ENCODE measurements at places on chromosomes 7 and 10.

GRCh38 chr7:141697211-141697871 is 4.6 kb downstream of the DENND11 start:
- no peak for DNase-seq

- DNase-seq = no peak
These were observed 164.6 kb upstream of the PPP1R3A start for GRCh38 chr7:114083166-114084001.

- DNase-seq = no peak
These were observed 1.1 kb downstream of the ODAD2 start for GRCh38 chr10:27997865-27998177.

- DNase-seq = no peak
These were observed 54.6 kb downstream of the AFAP1L2 start for GRCh38 chr10:114349522-114350215.

DNA sequence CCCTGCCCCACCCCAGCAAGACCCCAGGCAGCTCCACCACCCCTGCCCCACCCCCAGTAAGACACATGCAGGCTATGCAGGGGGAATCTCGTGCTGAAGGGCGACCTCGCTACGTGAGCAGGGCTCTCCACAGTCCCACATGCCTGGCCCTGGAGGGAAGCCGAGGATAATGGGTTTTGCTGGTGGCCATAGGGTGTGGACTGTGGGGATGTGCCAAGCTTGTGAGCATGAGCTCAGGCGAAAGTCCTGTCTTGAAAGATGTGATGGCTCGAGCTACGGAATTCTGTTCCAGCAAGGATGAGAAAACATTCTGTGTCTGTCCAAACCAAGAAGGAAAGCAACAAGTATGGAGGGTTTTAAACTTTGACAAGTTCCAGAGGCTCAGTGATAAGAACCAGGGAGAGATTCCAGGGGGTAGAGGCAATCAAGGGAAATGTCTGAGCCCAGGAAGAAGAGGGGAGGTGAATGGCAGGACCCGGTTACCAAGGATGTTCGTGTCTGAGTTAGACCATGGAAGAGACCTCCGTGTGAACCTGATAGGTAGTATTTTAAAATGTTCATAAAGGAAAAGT is 63.1 kb downstream of the PYROXD2 start:
- peak; percentile 11 for DNase-seq

DNA sequence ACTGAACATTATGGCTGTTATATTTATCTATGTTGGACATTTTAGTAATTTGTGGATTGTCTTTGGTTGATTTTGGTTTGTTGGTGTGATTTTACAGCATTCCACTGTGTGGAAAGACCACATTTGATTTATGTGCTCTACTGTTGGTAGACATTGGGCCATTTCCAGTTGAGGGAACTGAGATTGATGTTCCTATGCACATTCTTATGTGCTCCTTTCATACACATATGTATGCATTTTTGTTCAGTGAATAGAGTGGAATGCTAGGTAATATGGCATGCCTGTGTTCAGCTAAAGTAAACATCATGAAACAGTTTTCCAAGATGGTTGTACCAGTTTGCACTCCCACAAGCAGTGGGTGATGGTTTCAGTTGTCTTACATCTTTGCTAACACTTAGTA is 15.1 kb downstream of the CACNB2 start:
- DNase-seq = no peak

DNA sequence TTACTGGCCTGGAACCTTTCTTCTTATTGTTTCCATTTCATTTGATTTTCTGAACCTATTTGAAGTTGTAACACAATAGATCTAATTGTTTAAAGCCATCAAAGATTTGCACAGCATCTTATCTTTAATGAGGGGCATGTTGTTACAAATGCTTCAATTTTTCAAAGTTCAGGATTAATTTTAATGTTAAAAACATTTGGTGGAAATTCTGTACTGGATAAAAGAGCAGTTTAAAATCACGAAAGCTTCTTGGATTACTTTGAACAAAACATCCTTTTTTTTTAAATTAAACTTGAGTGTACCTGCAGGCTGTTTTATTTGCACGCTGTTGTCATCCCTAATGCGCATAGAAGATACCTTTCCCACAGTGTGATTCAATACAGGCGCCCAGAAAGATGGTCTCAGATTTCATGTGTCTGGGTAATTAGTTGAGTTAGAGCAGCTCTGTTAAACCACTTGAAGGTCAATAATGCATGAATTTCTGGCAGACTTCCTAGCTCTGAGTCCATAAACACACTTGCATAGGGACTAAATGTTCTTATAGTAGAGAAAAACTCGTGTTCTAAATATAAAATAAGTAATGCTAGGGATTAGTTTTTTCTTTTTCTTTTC is 29.3 kb upstream of the DDX50 start:
- DNase-seq = peak; percentile 56

DNA sequence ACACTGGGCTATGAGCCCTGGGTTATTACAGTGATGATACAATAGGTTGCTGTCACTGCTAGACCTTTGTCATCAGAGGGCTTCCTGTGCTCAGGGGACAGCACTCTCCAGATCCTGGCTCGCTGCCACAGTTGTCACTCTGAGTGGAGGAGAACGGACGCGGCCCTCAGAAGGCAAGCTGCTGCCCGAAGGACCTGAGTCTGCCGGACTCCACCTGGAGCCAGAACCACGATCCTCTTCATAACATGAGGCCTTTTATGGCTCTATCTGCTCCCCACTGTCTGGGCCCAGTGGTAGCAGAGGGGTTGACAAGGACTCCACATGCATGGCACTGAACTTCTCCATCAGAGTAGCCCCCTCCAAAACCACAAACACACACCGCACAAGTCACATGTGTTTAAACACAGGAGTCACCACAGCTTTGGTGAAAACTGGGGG is 94.7 kb upstream of the EFCAB10 start:
- no peak for DNase-seq

GRCh38 chr7:101671371-101672356 is 42.6 kb upstream of the MYL10 start:
- no peak for DNase-seq

DNA sequence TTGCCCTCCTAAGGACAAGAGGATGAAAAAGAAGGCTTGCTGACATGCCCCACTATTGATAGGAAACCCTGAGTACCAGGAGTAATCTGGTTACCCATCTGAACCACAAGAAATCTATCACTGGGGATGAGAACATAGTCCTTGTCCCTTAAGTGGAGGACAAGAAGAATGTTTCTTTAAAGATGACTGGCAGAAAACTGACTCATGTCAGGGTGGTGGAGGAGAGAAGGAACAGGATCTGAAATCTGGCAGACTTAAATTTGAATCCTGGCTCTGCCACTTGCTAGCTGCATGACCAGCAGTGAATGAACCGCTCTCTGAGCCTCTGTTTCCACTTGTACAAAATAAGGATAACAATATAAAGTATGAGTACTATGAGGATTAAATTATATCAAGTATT is 38.9 kb upstream of the XPNPEP1 start:
- DNase-seq = no peak

DNA sequence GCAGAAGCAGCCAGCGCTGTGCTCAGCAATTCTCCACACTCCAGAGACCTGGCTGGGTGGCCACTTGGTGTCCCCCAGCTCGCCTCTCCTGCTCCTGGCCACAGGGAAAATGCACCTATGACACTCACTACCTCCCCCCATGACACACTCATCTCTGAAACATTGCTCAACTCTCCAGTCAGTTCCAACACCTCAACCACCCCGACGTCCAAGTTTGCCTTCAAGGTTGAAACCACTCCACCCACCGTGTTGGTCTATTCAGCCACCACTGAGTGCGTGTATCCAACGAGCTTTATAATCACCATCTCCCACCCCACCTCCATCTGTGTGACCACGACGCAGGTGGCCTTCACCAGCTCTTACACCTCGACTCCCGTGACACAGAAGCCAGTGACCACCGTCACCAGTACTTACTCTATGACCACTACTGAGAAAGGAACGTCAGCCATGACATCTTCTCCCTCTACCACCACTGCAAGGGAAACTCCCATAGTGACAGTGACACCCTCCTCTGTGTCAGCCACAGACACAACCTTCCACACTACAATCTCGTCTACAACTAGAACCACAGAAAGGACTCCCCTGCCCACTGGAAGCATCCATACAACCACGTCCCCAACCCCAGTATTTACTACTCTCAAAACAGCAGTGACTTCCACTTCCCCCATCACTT is 2.7 kb downstream of the MUC3A start:
- DNase-seq = no peak

GRCh38 chr10:130022511-130023299 is 58.6 kb upstream of the EBF3 start:
- DNase-seq = peak; percentile 16

DNA sequence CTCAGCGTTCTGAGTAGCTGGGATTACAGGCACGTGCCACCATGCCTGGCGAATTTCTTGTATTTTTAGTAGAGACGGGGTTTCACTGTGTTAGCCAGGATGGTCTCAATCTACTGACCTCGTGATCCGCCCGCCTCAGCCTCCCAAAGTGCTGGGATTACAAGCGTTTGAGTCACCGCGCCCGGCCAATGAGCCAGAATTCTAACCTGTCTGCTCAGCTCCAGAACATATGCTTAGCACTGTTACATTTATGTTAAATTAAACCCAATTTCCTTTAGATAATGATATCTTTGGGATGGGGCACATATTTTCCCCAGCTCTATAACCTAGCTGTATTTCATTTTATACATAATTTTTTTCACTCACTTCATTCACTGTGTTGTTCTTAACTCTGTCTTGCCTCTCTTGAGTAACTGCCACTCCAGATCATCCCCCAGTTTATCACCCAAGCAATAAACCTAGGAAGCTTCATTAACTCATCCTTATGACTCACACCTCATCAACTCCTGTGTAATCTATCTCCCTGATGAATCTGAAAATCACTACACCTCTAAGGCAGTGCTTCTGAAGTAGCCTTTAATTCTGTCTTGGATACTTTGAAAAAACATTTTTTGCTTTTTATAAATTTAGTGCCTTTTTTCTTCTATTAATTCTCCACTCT is 559.7 kb upstream of the ZWINT start:
- DNase-seq = no peak

DNA sequence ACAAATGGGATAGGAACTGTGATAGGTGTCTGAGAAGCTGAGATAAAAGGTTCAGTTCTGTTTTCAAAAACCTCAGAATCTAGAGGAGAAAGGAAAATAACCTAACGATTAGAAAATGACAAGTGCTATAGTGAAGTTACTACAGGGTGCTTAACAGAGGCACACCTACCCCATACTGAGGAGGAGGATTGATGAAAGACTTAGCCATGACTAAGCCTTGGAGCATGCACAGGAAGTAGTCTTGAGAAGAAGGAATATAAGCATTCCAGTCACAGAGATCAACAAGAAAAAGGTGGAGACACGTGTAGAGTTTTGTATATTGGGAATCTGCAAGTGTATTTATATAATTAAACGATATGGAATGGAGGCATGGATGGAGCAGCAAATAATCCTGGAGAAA is 1225.5 kb upstream of the CELF2 start:
- peak; percentile 57 for DNase-seq

GRCh38 chr7:130881091-130881798 is 147.2 kb upstream of the KLF14 start:
- no peak for DNase-seq

DNA sequence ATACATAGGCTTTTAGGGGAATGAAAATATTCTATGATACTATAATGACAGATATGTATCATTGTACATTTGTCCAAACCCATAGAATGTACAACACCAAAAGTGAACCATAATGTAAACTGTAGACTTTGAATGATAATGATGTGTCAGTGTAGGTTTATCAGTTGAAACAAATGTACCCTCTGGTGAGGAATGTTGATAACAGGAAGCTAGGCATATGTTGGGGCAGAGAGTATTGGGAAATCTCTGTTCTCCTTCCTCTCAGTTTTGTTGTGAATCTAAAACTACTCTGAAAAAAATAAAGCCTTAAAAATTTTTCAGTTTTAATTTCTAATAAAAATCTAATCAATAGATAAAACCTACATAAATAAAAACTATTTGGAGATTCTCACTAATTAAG is 36.9 kb downstream of the C1GALT1 start:
- peak; percentile 60 for DNase-seq

- peak; percentile 97 for DNase-seq
These were observed 96.4 kb downstream of the CCSER2 start for GRCh38 chr10:84424731-84425167.

DNA sequence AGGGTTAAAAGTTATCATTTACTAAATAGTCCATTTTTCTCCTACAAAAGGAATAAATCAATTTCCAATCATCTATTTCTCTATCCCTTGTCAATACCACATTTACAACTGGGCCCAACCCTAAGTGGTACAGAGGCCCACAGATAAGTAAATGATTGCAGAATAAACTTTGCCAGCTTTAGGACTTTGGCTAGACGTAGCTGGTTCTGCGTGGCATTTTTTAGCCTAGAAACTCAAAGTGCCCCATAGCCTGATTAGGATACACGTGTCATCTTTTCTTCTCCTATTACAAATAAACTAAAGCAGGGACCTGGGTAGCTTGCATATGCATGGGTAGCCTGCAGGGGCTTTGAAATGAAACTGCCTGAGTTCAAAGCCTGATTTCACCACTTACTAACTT is 56.4 kb downstream of the KLF6 start:
- DNase-seq = no peak

GRCh38 chr7:50221028-50221427 is 83.5 kb upstream of the IKZF1 start:
- no peak for DNase-seq

- DNase-seq = no peak
These were observed 68.4 kb upstream of the ITGB1 start for GRCh38 chr10:33026422-33026821.

- no peak for DNase-seq
These were observed 64.7 kb upstream of the ITGB1 start for GRCh38 chr10:33022691-33023090.

All from fibroblast of pulmonary artery (primary cell).